ENCODE measurements at places on chromosomes 7 and 10.

GRCh38 chr7:33550363-33550762 lies 355.0 kb upstream of the BMPER start:
- DNase-seq = no peak

GRCh38 chr7:27839099-27839498 lies 99.1 kb downstream of the TAX1BP1 start:
- no peak for DNase-seq

GRCh38 chr7:27262121-27262520 lies 19.5 kb downstream of the EVX1 start:
- no peak for DNase-seq

DNA sequence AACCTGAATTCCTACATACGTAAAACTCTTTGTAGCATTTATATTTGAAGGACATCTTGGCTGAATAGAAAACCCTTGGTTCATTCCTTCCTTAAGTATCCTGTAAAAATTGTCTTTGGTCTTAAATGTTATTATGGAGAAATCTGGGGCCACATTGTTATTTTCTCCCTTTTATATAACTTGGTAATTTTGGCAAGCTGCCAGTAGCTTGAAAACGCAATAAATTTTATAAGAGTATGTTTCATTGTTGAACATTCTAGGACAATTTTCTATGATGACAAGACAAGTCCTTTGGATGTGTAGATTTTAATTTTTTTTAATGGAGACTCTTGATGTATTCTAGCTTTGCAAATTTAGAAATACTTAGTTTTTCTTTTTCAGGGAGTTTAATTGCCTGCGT lies 191.9 kb downstream of the ABCA13 start:
- no peak for DNase-seq

DNA sequence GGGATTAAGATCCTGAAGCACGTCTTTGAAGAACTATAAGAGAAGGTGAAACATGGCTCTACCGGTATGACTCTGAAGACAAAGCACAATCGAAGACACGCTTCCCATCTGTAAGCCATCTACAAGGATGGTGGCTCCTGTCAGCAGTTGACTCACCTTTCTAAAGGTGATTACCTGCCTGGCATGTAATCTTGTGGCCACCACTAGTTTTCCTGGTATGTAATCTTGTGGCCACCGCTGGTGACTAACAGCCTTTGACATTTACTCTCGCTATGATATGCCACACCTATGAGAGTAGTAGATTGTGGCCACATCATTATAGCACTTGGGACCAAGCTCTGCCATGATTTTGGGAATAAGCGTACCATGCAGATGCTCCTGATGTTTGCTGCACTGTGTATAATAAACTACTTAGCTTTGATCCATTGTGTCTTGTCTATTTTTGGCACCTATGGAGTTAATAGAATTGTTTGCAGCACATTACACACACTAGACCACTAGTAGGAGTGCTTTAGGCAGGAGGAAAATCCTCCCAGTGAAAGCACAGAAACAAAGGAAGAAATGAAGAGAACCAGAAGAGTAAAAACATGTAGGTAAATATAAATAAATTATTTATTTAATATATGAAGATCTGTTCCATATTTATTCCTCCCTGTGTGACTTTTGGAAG lies 59.8 kb downstream of the VAX1 start:
- no peak for DNase-seq

DNA sequence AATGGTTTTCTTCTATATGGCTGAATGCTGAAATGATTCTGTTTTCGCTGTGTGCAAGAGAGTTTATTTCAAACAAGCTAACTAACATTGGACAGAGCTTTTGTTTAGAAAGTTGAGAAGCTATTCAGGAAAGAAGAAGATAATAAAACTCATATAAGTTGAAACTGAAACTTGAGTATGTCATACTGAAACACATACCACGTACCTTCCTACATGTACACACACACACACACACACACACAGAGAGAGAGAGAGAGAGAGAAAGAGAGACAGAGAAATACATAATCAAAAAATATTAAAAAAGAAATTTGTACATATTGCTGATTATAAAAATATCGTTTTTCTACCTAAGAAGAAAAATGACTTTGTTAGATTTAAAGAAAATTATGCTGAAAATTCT lies 561.9 kb upstream of the KCND2 start:
- no peak for DNase-seq

- peak; percentile 92 for DNase-seq
Measured at GRCh38 chr7:116524609-116525297, at the start of gene CAV1. CAV1 (plus strand) TSS chr7:116525036; CDS start chr7:116525063, 27 bp downstream.

GRCh38 chr7:54485044-54485443 lies 57.1 kb upstream of the VSTM2A start:
- no peak for DNase-seq

GRCh38 chr7:1666317-1666822 lies 3.7 kb upstream of the ELFN1 start:
- no peak for DNase-seq

- DNase-seq = no peak
Measured at GRCh38 chr7:86448856-86449255, 194.9 kb upstream of the GRM3 start.
